ENCODE measurements at places on chromosomes 7 and 10.

GRCh38 chr10:3000048-3000447 lies 67.3 kb upstream of the PFKP start:
- no peak for DNase-seq

DNA sequence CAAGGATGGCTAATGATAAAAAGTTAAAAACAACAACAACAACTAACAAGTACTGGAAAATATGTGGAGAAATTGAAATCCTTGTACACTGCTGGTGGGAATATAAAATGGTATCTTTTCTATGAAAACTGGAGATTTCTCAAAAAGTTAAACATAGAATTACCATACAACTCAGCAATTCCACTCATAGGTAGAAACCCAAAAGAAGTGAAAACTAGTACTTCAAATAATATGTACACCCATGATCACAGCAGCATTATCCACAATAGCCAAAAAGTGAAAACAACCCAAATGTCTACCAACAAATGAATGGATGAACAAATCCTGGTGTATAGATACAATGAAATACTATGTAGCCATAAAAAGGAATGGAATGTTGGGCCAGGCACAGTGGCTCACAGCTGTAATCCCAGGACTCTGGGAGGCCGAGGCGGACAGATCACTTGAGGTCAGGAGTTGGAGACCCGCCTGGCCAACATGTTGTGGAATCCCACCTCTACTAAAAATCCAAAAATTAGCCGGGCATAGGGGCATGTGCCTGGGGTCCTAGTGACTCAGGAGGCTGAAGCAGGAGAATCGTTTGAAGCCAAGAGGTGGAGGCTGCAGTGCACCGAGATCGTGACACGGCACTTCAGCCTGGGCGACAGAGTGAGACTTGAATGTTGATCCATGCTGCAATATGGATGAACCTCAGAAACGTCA lies 66.8 kb downstream of the SRPK2 start:
- no peak for DNase-seq

DNA sequence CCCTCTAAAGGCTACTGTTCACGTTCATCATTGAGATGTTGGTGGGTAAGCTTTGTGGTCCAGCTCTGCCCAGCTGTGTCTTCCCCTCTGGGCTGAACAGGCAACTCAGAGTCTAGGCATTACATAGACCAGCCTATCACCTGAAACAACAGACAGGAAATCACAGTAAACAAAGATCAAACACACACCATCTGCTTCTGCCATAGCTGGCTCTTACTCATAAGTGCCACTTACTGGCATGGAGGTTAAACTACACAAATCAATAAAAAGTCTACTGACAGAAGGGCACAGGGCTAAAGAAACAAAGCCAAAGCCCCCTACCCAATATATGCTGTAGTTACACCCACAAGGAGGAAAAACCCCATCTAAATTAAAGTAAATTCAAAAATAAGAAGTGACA lies 35.0 kb downstream of the SEPTIN14 start:
- DNase-seq, result no peak

DNA sequence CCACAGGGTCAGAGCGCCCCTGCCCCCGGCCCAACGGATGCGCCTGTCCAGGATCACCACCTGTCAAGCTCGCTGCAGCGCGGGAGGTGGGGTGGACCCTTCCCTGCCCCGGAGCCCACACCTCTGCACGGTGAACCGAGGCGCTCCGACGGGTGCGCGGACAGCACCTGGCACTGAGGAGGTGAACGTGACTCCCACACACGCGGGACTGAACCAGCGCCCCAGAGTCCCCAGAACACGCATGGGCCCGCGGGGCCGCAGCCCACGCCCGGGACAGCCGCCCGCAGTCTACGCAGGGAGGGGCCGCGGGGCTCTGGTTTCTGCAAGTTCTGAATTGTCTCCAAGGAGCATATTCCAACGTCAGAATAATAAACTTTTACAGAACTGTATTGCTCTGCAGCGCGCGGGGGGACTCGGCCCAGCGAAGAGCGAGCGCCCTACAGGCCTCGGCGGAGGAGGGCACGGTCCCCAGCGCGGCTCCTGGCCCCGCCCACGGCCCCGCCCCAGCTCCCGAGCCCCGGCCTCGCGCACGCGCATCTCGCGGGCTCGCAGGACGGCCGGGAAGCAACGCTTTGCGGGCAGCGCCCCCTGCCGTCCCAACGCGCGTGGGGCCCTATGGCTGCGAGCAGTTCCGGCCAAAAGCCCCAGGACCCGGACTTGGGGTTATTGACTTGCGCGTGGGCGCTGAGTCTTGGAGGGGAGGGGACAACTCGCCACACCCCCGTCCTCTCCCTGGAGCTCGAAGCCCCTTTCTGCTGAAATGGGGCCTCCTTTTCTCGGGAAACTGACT lies 29.7 kb downstream of the OAT start:
- DNase-seq, result peak; percentile 8

- DNase-seq, result peak; percentile 45
These were observed at the start of gene VWDE for GRCh38 chr7:12403287-12404181. VWDE (minus strand) TSS chr7:12403865; CDS start chr7:12403716, 149 bp downstream.

DNA sequence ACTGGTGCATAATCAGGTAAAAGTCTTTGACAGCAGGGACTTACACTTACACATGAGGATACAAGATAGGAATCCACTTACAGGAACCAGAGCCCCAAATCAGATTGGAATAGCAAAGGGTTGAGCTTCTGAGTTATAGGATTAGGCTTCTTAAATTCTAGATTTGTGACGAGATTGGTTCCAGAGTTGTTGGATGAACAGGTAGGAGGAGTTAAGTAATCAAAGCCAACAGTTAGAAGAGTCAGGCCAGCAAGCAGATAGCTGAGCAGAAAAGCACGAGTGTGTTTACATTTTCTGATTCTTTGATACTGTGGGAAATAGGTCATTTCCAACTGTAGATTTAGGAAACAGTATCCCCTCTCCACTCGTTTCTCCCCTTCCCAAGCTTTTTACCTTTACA lies 167.0 kb downstream of the MDFIC start:
- no peak for DNase-seq

GRCh38 chr7:77888998-77889397 lies 90.4 kb downstream of the PHTF2 start:
- DNase-seq, result no peak

GRCh38 chr10:1548596-1548995 lies 188.7 kb downstream of the ADARB2 start:
- no peak for DNase-seq

- peak; percentile 39 for DNase-seq
These were observed 7.1 kb downstream of the SHH start for GRCh38 chr7:155804897-155805825.

GRCh38 chr10:10830293-10830986 lies 187.2 kb upstream of the CELF2 start:
- no peak for DNase-seq

- DNase-seq, result no peak
These were observed 23.7 kb downstream of the EPDR1 start for GRCh38 chr7:37943905-37944736.

DNA sequence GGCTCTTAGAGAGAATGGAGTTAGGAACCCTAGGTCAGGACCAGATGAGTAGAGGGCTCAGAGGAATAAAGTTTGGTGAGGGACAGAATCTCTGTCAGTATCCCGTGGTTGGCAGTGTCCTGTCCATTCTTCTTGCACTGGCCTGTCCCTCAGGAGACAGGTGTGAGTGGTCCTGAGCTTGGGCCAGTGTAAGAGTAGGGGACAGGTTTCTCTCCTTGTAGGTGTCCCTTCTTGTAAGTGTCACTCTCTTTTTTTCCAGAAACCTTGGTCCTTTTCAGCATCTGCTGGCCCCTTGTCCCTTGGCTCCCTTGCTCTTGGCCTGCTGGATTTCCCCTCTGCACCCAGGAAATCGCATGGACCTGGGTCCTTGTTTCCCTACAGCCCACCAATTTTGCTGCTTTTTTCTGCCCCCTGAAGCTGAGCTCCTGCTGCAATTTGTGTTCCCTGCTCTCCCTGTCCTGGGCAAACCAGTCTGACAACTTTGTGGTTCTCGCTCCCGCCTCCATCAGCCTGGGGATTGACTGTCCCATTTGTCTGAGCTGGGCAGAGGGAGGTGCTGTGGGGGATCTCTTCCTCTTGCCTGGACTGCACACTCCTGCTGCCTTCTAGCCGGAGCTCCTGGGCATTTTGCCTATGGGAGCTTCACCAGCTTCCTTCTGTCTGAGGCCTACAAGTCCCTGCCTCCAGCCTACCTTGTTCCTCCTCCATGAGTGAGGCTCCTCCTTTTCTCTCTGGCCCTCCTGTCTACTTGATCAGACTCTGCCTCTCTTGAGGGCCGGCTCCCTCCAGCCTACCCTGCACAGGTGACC lies 6.5 kb downstream of the TSPAN14 start:
- DNase-seq, result no peak

DNA sequence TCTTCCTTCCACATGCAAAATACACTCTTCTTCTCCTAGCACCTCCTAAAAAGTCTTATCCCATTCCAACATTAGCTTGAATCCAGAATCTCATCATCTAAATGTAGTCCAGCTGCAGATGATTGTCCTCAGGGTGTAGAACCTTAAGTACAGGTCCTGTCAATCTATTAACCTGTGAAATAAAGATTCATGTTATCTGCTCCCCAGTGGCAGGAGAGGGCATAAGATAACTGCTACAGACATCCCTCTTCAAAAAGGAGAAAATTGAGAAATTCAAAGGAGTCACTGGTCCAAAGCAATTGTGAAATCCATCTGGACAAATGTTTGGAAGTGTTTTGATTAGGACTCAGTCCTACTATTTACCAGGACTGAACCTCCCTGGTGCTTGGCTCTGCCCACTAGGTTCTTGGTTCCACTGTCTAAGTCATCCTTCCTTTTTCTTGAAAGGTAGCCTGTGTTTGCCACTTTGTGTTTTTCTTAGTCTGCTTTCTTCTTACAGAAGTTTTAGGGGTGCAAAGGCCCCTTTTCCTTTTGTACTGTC lies 96.2 kb downstream of the ADD3 start:
- no peak for DNase-seq

DNA sequence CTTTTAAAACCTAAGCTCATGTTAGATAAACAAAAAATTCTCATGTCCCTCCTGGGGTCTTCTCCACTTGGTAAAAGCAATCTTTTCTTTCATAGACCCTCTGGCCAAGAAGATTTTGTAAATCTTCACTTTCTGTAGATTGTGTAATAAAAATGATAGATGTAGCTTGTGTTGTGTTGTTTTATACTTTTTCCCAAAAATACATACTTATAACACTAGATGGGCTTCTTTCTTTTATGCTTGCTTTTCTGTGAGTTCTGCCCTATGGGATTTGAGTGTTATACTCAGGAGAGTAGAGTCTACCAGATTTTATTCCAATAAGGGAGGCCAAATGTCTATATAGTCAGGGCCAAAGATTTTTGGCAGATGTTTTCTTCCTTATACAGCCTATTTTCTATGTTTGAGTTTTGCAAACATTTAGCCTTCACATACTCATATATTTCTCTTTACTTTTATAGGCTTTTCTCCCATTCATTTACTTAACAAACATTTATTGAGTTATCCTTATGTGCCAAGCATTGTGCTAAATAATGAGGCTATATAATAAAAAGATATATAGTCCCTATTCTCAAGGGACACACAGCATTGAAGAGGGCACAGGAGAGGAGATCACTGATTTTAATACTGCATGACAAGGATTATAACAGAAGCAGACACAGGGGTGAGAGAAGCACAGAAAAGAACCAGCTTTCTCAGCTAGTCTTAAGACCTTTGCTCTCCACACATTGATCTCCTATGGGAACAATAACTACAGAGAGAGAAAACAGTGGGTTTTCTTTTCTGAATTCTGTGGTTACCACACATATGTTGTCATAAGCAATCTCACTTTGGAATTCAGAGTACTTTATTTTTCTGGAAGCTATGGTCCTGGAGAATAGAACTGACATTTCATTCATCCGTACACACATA lies 58.0 kb upstream of the PNLIP start:
- no peak for DNase-seq

GRCh38 chr7:134085311-134085710 lies 41.8 kb upstream of the LRGUK start:
- no peak for DNase-seq

DNA sequence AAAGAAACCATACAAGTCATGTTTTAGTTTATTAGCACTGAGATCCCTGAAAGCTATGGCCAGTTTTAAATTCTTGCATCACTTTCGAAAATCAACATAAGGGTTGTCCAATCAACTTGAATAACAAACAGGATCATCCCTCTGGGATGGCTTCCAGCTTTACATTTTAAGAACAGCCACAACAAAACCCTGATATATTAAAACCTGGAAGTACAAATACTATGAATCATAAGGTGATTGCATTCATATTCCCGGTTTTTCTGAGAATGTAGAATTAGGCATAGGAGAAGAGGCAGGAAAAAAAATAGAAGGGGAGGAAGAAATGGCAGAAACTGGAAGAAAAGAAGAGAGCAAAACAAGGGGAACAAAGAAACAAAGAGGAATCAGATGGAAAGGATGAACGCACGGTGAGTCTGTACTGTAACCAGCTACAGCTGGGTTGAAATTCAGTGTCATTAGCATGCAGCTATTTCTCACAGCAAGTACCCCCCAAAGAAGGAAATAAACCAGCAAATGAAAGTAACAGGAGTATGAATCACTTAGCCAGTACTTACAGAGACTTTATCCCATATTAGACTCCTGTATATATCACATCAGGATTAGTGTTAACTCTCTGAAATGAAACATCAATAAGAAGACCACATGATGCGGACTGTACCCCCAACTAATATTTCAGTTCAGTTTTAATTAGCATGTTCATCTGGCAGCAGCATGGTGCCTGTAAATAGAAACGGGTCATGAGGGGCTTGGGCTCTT lies 301.3 kb downstream of the RNLS start:
- no peak for DNase-seq

- DNase-seq, result no peak
These were observed 59.9 kb downstream of the MRPL32 start for GRCh38 chr7:42991913-42992591.

- no peak for DNase-seq
These were observed 249.0 kb downstream of the TNS3 start for GRCh38 chr7:47332681-47333553.

GRCh38 chr10:79947787-79948424 lies 999 bp downstream of the SFTPD start:
- DNase-seq, result no peak

DNA sequence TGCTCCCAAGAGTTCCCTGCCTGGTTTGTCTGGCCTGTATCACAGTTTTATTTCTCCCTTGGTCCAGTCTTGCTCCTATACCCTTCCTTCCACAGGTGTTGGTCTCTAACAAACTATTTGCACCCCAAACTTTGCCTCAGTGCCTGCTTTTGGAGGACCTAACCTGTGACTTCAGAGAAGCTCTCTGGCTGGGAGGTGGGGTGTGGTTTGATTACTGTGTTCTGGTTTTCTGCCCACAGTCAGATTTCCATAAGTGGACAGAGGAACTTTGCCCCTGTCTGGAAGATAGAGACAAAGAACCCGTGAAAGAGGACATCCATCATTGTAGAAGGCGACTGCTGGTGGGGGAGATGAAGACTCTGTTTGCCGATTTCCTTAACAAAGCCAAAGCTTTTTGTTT lies 55.8 kb upstream of the TRIL start:
- DNase-seq, result no peak

Measured in NCI-H1694 treated with DMSO at 0.1 percent for 48 hours (cell line).